ENCODE measurements at places on chromosomes 2 and 18.

DNA sequence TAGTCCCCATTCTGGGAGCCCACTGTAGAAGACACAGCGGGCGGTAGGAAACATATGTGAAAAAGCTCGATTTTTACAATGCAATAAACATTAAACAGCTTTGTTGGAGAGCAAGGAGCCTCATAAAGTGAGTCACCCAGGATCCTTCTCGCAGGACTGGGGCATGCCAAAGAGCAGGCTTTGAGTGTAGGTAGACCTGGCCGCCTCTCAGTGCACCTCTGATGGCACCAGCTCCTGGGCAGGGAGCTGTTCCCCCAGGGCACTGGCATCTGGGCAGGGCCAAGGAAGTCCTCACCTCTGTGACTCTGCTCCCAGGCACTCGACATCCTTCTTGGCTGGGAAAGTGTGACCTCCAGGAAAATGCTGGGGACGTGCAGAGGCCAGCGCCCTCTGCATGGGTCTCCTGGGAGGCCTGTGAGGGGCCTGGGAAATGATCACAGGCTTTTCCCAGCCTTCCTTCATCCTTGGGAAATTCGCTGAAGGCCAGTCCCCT, 94.2 kb downstream of the POLR1A start:
- no peak for DNase-seq

DNA sequence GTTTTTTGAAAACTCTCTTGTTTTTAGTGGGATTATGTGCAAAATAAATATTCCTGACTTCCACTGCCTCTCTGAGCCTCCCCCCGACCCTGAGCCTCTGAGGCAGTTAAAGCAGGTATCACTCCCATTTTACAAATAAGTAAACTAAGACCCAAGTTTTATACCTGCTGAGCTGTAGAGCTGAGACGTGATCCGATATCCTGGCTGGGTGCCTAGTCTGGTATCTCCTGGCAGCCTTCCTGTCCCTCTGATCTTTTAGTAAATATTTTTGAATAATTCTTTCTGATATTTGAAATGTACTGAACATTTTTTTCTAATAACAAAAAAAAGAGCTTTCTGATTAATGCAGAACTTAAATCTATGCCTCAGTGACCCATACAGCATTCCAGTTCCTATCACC, 108.3 kb upstream of the NOSTRIN start:
- DNase-seq: no peak

GRCh38 chr2:222057347-222058073, 241.3 kb downstream of the PAX3 start:
- DNase-seq: peak; percentile 1

GRCh38 chr2:135212757-135213156, 160.7 kb downstream of the RAB3GAP1 start:
- no peak for DNase-seq

DNA sequence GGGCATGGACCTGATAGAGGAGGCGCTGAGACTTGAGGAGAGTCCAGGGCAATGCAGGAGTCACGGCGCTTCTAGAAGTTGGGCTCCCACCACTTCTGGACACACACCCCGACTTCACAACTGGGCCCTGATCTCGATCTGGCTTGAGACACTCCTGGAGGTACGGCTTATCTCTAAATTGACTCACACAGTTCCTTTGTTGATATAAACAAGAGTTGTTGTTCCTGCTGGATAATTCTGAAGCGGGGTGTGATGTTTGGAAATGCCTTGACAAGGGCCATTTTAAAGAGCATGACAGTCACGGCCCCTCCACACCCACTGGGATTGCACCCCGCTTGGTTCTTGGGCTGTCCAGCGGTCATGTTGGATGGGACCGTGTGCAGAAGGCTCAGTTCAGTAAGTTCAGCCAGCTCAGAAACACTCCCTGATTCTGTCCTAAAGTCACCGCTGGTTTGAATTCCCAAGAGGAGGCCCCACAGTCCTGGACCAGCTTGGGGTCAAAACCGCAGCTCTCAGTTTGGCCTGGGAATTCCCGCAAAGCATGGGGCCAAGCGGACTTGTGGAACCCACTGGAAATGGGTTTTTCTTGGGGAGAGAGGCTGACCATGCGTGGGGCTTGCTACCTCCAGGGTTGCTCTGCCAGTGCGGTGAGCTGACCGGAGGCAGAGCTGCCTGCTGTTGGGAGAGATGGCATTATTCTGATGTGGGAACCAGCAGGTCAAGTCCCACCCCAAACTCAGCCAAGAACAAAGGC, 9.3 kb upstream of the NEU2 start:
- no peak for DNase-seq

GRCh38 chr2:20050646-20051531, 539 bp downstream of the LAPTM4A start:
- DNase-seq: peak; percentile 29

GRCh38 chr2:88095022-88095421, 27.4 kb downstream of the SMYD1 start:
- DNase-seq: no peak

- no peak for DNase-seq
These were observed 185.4 kb downstream of the SNTG2 start for GRCh38 chr2:1136067-1136466.

DNA sequence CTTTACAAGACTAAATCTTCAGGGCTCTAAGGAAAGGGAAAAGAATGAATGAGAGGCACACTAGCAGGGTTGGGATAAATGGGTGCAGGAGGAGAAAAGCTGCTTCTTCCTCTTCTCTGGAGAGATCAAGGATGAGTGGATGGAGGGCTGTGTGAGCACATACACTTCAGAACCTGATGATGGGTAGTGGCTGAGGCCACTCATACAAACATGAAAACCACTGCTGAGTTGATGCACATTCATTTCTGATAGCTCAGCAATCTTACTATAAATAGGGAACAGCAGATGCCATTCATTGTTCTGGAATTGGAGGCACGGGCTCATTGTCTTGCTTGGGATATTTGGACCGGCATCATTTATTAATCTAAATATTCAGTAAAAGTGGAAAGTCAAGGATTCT, 152.4 kb upstream of the KCTD1 start:
- DNase-seq: no peak

DNA sequence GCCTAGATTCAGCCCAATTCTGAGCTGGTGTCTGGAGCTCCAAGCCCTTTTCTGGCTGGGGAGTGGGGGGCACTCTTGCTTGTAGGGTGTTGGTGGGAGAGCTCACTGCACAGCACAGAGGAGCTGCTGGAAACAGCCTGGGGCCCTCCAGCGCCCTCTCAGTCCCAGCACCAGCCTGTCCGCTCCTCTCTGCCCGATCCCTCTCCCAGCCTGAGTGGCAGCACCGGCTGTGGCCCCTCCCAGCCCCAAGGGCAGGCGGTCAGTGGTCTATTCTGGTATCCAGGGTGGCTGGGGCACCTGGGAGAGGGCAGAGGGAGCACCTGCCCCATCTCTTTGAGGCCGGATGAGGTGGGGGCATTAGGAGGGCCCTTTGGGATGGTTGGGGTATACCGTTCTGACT, 13.2 kb upstream of the DES start:
- no peak for DNase-seq

DNA sequence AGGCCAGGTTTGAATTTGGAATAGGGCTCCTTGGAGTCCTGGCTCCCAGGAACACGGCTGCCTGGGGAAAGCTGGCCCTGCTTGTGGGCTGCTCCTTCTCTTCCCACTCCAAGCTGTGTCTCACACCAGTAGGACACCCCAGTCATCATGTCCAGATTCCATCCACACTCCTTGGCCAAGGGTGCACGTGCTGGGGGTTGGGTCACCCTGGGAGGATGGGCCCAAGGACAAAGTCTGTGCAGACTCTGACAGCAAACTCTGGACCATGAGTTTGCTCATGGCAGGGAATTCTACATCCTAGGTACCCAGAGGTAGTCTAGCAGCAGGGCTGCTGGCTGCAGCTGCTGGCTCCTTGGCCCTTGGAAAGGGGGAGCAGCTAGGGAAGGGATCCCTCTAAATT, 102.4 kb upstream of the EPAS1 start:
- no peak for DNase-seq

- DNase-seq: no peak
These were observed 262.6 kb downstream of the NYAP2 start for GRCh38 chr2:225662101-225662500.

DNA sequence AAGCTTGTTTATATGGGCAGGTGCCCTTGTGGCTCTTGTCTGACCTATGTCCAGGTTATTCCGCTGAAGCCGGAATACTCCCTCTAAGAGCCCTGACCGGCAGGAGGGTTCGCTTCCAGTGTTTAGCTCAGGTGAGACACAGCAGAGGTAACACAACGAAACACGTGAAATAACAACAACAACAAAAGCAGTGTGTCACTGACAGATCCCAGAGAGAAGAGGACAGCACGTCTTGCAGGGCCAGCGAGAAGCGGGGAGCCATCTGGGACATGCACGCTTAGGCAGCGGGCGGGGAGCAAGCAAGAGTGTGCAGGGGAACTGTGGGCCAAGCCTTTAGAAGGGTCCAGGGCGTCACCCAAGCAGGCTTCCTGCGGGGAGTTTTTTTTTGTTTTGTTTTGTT, 17.1 kb upstream of the ZDBF2 start:
- DNase-seq: no peak

- no peak for DNase-seq
These were observed 26.4 kb downstream of the THNSL2 start for GRCh38 chr2:88196490-88197087.

- no peak for DNase-seq
These were observed 3.6 kb downstream of the PCYOX1 start for GRCh38 chr2:70261501-70261900.

DNA sequence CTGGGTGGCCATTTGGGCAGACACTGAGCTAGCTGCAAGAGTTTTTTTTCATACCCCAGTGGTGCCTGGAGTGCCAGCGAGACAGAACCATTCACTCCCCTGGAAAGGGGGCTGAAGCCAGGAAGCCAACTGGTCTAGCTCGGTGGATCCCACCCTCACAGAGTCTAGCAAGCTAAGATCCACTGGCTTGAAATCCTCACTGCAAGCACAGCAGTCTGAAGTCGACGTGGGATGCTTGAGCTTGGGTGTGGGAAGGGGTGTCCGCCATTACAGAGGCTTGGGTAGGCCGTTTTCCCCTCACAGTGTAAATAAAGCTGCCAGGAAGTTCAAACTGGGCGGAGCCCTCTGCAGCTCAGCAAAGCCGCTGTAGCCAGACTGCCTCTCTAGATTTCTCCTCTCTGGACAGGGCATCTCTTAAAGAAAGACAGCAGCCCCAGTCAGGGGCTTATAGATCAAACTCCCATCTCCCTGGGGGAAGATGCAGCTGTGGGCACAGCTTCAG, 69.6 kb upstream of the WDSUB1 start:
- DNase-seq: no peak

DNA sequence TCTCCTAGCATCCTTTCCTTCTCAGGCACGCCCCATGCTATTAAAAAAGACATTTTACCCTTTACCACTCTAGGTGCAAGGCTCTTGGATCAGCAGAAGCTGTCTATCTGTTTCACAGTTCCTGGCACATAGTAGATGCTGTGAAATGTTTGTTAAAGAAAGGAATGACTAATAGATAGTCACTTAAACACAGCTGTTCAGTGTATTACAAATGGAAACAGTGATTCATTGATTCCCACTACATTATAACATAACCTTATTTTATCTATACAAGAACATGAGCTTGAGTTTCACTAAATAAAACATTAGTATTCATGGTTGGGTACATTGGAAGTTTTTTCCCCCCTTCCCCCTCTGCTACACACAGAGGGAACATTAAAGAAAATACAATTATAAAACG, 142.1 kb downstream of the ASXL3 start:
- DNase-seq: no peak

- no peak for DNase-seq
These were observed 251.6 kb upstream of the APCDD1 start for GRCh38 chr18:10202845-10203321.

- DNase-seq: no peak
These were observed 37.1 kb downstream of the MAP4K4 start for GRCh38 chr2:101734505-101735165.

DNA sequence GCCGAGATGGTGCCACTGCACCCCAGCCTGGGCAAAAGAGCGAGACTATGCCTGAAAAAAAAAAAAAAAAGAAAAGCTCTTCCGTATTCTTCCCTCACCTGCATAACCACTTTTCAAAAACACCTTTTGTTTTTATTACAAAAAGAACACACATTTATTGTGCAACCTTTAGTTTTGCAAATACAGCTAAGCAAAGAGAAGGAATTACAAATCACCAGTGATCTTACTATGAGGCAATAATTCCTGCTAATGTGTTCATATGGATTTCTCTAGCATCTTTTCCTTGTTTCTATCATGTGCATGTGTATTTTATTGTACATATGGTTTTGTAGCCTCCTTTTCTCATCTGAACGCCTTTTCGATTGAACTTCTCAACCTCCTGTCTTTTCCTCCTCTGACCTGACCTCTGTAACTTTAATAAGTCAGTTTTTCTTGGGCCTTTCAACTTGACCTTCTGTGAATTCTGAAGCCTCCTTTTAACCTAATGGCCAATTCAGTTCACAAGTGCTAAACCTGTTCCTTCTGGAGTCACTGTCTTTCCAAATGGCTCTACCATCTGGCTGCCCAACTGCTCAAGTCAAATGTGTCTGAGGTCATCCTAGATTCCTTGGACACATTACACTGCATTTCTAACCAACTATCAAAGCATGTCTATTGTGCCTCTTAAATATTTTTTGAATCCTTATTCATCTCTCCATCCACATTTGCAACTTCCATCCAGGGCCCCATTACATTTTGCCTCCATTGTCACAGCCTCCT, 59.1 kb upstream of the DAPL1 start:
- no peak for DNase-seq

- DNase-seq: no peak
These were observed 1.4 kb upstream of the ACMSD start for GRCh38 chr2:134836986-134837385.

GRCh38 chr2:105556366-105556765, 157.5 kb upstream of the FHL2 start:
- no peak for DNase-seq

DNA sequence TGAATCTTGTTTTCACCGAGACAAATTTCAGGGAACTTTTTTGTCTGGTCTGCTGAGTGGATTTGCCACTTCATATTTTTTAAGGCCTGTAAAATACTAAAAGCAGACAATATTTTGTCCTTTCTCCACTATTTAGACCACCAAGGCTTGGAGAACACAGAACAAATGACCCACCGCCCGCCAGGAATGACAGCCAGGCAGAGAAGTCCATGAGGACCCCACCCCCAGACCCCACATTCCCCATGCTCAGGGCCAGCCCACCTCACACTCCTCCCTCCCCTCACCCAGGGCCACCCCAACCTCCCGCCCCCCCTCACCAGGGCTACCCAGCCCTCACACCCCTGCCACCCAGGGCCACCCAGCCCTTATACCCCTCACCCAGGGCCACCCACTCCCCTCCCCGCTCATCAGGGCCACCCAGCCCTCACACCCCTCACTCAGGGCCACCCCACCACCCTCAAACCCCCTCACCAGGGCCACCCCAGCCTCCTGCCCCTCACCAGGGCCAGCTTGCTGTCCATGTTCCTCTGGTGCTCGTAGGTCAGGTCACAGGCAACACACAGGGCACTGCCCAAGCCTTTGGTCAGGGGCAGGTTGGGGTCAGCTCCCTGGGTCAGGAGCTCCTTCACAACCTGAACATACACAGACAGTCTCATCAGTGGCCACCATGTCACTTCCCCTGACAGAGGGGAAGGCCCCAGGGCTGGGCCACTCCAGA, 50.6 kb downstream of the ANKMY1 start:
- DNase-seq: no peak

GRCh38 chr2:210630873-210631560, 74.6 kb downstream of the CPS1 start:
- DNase-seq: no peak
